ENCODE measurements at places on chromosomes 6 and 20.
A peak's percentile ranks its signal among the peaks of the same experiment; 100 is the strongest.

DNA sequence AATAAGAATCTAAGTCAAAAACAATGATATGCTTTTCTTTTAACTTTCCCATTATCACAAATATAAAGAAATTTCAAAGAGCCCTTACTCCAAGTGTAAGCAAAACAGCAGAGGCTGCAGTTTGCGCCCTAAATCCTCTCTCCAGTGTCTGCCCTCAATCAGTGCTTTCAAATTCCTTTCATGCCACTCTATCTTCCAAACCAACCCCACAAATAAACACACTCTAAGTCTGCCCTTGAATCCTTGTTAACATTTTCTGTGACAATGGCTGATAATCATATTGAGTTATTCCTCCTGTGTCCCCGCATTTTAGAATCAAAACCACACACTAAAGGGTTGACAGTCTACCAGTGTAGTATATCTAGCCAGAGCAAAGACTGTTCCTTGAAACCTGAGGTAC, 317.9 kb upstream of the MARCKS start:
- peak; percentile 59 for DNase-seq

GRCh38 chr6:164859816-164860215, 449.6 kb downstream of the C6orf118 start:
- DNase-seq: no peak

DNA sequence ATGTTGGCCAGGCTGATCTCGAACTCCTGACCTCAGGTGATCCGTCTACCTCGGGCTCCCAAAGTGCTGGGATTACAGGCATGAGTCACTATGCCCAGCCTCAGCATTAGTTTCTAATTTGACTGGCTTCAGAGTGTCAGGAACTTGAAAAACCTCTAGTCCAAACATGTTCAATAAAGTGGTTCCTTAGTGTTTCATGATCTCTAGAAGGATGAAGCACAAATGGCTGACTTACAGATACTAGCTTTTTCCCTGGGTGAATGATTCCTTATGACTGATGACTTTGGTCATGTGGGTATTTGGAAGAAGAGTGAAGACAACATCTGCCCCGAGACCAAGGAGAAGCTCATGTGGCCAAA, 16.4 kb downstream of the GLYATL3 start:
- no peak for DNase-seq

- peak; percentile 65 for DNase-seq
Observed at GRCh38 chr20:4795394-4795793, 73.7 kb downstream of the PRND start.

- peak; percentile 98 for DNase-seq
Observed at GRCh38 chr6:163955096-163955495, 540.6 kb downstream of the QKI start.

- peak; percentile 47 for DNase-seq
Observed at GRCh38 chr20:8431538-8432434, 299.7 kb downstream of the PLCB1 start.

DNA sequence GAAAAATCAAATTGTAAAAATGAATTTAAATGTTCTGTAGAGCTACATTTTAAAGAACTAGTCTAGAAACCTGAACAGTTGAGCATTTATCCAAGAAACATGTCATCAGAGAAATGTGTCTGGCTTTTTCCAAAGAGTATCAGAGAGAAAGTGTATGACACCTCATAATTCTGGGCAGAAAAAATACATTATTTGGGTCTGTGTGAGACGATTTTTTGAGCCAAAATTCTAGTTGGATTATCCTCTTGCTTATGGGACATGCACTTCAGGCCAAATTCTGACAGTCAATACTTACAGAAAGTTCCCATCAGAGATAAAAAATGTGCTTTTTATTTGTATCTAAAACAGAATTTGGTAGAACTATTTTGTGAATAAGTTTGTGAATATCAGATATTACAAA, 1242.7 kb downstream of the EPHA7 start:
- no peak for DNase-seq

DNA sequence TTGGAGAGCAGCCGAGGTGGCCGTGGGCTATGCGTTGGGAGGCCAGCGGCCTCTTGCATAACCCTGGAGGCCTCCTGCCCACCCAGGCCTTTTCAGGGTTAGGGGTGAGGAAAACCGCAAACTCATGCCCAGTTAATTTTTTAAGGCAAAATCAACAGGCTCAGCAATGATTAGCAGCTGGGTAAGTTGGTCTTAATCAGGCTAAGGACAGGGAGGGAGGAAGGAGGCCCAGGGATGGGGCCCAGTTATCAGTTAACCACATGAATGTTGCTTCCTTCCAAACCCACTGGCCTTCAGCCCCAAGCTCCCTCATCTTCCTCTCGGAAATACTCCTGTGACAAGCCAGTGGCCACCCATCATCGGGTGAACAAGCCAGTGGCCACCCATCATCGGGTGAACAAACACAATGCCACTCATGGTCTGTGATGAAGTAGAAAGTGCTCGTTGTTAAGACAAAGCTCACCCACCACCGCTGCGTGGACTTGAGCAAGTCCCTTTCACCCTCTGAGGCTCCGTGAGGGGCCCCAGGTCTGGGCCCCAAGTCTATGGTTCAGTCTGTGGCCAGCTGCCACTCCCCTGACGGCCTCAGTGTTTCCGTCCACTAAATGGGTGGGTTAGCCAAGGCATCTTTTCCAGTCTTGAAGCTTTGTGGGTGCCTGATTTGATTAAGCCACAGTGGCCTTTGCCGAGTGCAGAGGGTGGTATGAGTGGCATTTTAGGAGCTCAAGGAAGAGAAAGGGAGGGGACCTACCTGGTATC, 39.4 kb downstream of the HNF4A start:
- no peak for DNase-seq

DNA sequence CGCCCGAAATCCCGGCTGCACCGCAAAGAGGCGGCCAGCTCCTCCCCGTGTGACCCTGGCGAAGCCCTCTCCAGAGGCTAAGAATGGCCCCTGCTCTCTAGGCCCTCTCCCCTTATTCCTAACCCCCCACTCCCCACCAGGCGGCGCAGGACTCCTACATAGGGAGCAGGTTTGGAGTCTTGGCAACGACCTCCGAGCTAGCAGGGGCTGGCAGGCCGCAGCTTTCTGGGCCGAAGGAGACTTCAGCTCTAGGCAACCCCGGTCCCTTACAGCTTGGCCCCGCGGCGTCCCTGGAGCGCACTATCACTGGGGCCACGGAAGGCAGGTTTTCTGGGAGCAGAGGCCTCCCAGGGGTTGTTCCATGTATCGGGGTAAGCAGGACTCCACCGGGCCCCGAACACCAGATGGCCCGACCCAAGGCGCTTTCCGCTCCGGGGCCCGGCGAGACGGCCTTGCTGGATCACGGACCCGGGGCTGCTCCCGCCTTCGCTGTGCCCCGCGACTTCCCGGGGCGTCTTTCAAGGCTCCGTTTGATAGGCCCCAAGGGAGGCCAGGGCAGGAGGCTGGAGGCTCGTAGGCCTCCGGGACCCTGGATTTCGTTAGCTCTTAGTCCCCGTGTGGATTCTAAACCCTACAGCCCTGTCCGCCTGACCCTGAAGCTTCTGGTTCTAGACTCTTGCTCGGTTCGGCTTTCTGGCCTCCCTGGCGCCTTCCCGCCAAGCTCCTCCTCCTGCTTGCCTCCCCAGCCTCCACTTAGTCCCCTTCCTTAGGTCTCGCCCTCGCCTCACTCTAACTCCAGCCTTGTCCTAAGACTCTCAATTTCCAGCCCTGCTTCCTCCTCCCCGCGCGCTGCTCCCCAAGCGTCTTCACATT, 1.9 kb downstream of the SLC32A1 start:
- DNase-seq: peak; percentile 32

GRCh38 chr6:141415896-141416295, 716.8 kb upstream of the GJE1 start:
- peak; percentile 19 for DNase-seq

- no peak for DNase-seq
Observed at GRCh38 chr6:34836008-34836407, 44.1 kb downstream of the BLTP3A start.

DNA sequence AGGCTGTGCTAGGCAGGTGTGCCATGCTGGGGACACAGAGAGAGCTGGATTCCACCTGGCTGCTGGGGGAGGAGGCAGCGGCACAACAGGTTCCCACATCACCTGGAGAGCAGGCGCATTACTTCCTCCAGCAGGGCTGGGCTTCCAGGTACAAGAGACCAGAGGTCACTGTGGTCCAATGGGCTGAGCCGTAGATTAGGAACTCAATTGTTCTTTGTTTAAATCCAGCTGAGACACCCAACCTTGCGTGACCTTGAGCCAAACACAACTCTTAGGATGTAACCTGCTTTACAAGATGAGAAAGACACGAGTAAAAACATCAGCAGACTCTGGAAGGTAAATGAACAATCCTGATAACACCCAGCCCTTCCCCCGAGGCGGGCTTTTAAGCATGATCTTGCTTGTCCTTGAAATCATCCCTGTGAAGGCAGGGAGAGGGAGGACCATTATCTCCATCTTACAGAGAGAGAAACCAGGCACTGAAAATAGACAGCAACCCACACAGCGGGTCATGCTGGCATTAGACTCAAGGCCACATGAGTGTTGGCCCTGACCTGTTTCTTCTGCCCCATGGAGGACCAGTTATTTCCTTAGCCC, 216.5 kb upstream of the RREB1 start:
- DNase-seq: no peak

GRCh38 chr6:29631860-29632731, 887 bp downstream of the GABBR1 start:
- peak; percentile 82 for DNase-seq

GRCh38 chr6:145898376-145898775, 65.8 kb downstream of the SHPRH start:
- no peak for DNase-seq

GRCh38 chr6:54959820-54960219, 113.2 kb downstream of the FAM83B start:
- DNase-seq: no peak

- DNase-seq: no peak
Observed at GRCh38 chr6:159462431-159462830, 230.6 kb downstream of the SOD2 start.

DNA sequence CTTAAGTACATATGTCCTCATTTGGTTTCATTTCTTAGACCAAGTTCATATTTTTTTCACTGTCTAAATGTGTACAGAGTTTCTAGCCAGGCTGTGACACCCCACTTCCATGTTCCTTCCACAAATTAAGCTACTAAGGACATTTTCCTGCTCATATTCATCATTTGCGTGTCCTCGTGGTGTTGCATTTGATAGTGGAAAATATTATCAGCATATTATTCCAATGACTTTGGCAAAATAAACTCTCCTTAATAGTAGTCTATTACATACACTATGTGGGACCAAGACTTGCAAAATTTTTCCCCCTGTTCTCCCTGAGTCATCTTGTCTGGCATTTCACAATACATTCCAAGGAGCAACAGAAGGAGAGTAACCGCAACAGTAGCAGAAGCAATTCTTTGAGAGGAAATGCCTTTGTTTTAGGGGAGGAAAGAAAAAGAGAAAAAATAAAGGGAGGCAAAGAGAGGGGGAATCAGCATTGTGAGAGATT, 599.2 kb downstream of the COL12A1 start:
- peak; percentile 95 for DNase-seq

DNA sequence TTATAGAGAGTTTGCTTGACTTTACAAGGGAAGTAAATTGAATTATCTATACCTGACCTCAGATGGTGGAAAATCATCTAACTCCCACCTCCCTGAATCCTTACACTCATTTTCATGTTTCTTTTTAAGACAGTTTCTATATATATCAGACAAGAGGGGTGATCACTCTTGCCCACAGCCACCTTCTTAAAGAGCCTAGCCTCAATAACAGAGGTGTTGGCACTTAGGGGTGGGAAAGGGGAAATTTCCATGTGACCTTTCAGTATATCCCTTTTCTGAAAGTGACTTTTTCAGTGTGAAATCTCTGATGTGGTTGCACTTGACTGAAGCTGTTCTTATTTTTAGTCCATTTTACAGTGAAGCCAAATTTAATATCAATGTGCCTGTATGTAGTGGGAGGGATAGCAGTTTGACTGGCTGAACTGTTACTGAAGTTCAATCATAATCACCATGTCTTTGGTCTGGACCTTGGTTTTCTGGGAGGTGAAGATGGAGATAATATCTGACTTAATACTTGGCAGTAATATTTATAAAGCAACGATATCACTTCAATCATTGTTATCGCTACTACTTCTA, 141.3 kb downstream of the MAP3K7 start:
- DNase-seq: no peak

- DNase-seq: peak; percentile 76
Observed at GRCh38 chr20:56359212-56360132, 698 bp downstream of the FAM210B start.

- DNase-seq: peak; percentile 57
Observed at GRCh38 chr6:158737710-158738615, 81.2 kb downstream of the EZR start.

DNA sequence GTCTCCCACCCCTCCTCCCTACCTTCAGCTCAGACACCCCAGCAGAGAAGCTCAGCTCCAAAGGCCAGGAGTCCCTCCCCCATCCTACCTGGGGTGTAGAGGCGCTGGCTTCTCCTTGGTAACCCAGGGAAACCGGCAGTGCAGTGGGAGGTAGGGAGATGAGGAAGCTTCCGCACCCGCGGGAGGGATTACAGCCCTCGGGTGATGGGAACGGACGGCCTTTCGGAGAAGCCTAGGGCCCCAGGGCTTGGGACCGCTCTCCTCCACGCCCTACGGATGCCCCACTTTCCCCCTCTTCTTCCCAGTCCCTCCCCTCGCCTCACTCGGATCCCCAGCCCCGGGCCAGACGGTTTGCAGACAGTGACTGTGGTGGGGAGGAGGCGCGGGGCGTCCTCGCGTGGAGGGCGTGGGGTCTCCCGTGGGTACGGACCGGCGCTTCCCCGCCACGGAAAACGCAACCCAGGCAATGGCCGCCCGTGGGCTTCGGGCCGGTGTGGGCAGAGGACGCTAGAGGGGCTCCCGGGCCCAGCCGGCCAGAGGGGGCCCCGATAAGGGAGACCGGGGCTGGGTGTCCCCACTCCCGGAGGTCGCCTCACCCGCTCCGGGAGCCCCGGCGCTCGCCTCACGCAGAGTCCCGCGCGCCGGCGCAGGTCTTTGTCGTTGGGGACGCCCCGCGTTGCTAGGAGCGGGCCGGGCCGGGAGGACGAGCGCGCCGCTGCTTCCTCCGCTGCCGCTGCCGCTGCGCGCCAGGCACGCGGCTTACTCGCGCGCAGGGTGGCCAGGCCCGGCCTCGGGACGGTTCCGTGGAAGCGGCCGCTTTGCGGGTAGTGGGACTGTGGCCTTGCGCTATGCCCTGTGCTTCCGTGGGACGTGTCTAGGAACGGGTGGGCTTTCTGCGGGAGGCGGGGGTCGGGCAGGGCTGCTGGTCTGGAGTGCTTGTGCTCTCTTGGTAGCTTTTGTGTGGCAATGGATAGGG, 15.8 kb downstream of the AARS2 start:
- peak; percentile 22 for DNase-seq

GRCh38 chr6:128641703-128642102, 121.3 kb upstream of the PTPRK start:
- DNase-seq: no peak
